Central memory CD8-positive, alpha-beta T cell (primary cell): ENCODE measurements at places on chromosomes 11 and 22.
A peak's percentile ranks its signal among the peaks of the same experiment; 100 is the strongest.

DNA sequence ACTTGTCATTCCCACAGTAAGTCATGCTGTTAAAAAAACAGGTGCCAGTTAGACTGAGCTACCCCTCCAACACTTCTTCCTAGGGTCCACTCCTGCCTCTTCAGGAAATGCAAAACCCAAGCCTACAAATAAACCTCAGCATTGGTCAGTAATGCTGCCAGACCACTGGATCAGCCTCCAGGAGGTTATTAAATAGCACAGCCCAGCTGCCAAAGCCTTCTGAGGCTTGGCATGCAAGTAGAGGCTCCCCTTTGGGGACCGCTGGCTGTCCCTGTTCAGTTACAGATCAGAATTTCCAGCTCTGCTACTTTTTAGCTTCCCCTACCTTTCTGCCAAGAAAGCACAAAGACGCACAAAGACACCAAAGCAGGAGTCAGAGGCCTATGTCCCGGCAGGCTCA, 33.3 kb downstream of the ABTB2 start:
- DNase-seq = no peak

DNA sequence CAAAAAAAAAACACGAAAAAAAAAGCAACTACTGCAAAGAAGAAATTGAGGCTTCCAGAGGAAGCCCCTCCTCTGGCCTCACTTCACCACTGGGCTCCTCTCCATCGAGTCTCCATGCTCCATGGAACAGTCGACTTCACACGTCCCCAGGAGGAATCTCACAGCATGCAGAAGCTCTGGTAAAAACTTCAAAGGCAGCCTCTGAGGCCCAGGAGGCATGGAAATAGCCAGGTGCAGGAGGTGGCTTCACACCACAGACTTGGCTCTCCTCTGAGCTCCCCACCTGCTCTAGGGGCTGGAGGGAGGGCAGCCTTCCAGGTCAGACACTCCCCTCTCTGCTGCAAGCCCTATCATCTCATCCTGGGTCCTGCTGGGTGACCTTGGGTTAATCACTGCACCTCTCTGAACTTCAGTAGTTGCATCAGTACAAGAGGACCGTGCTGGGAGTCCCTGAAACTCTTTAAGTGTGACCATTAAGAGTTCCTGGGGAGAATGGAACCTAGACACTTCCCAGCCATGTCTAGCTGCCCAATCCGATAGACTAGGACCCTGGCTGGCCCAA, 8.2 kb downstream of the PDE2A start:
- DNase-seq = no peak

DNA sequence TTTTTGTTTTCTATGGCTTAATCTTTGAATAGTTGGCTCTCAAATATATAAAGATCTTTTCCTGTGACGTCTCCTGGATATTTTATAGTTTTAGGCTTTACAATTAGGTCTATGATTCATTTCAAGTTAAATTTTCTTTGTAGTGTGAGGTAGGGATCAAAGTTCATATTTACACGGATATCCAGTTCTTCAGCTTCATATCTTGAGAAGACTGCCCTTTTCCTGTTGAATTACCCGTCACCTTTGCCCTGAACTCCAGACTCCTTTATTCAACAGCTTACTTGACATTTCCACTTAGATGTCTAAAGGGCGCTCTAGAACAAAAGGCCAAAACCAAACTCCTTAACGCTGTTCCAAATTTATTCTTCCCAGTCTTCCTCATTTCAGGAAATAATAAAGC, 51.7 kb downstream of the TTC17 start:
- DNase-seq = no peak

GRCh38 chr11:30423886-30424285, 101.0 kb downstream of the ARL14EP start:
- no peak for DNase-seq

GRCh38 chr11:112835591-112836255, 125.5 kb upstream of the NCAM1 start:
- DNase-seq = no peak

DNA sequence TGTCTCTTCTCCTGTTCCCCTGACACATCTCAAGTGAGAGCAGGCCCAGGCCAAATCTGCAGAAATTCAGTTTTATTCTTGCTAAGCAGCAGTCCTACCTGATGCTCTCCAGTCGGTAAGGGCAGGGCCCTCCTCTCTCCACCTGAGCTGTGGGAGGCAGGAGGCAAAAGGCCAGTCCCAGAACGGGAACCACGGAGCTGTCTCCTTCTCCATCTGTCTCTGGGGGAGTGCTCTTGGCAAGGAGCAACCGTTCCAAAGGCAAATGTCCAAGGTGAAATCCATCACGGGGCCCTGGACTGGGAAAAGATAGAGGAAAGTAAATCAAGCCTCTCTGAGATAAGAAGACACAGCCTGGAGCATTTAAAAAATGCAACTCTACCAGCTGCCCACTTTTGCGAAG, 65.2 kb upstream of the CDON start:
- DNase-seq = no peak

DNA sequence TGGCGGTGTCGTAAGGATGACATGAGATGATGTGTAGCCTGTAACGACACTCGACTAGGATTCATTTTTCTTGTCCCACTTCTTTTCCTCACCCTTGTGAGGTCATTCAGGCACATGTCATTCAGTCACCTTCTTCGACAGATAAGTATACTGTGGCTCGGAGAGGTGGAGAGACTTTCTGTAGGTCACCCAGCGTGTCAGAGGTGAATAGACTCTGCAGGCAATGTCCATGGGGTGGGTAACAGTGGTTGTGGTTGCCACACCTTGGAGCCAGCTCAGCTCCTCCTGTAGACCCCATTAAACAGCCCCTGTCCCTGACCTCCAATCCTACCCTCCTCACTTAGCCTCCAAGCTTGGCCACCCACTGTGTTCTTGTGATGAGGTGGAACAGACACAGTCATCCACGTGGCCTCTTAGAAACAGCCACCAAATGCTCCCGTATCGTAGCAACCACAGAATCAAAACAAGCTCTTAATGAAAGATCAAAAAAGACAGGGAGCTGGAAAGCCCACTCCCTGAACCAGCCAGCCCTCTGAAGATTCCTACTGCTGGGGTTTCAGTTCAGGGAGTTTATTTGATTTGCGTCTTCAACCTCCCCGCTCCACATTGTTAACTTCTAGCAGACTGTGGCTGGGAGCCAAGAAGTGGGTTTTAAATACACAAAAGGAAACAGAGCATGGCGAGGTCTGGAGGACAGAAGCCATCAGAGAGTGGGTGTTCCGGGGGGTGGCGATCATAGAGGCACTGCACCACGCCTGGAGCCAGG, 89.0 kb upstream of the GRK3 start:
- no peak for DNase-seq

DNA sequence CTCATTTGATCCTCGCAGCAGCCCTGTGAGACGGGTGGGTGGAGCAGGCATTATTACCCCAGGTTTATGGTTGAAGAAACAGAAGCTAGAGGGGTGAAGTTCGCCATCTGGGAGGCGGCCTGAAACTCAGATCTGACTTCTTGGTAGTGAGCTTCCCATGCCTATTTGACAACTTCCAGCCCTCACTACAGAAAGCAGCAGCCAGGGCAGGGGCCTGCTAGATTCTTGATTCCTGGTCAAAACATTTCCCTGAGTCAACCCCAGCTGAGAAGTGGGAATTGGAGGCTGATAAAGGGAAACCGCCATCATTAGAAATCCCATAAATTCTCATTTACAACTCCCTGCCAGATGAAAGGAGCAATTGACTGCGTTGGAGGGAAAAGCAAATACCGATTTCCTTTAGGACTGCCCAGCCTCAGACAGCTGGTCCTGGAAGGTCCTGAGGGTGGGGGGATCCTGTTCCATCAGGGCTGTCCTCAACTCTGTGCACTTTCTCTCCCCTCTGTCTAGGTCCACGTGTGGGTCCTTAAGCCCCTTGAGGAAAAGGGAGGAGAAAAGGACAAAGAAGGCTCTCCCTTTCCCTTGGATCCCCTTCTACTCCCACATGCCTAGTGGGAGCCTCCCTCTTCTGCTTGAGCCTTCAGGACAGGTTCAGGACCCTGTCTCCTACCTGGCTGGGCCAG, 10.2 kb upstream of the NECTIN1 start:
- DNase-seq = no peak

GRCh38 chr11:64078905-64079304, 43.2 kb downstream of the FLRT1 start:
- no peak for DNase-seq

GRCh38 chr11:32602657-32603415, 19.2 kb downstream of the EIF3M start:
- no peak for DNase-seq

GRCh38 chr11:16280256-16280682, 76.1 kb downstream of the SOX6 start:
- DNase-seq = no peak

DNA sequence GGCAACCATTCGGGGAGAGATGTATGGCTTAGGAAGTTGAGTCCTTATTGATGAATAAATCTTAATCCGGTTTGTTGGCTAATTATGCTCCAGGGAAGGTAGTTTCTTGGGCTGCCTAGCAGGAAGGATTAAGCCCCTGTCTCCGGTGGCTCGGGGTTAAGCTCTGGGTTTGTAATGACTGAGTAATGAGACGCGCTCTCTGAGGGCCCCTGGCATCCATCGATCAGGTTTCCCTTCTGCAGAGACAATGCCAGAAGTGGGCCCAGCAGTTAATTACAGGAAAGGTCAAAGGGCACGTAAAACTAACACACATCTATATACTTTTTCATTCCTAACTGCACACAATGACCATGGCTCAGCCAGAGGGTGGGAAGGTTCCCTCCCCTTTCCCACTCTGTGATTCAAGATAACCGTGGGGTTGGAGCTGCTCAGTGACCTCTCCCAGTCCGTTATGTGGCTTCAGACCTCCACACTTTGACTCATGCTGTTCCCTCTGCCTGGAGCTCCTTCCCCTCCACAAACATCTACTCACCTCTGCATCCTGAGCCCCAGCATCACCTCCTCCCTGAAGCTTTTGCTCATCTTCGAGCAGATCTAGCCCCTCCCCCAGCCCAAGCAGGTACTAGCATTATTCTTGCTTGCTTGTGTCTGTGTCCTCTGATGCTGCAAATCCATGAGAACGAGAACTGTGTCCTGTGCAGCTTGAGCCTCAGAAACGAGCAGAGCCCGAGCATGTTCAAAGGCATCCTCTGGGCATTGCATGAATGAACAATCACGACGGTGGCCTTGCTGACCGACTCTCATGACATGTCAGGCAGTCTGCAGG, 16.6 kb downstream of the SCUBE1 start:
- no peak for DNase-seq

DNA sequence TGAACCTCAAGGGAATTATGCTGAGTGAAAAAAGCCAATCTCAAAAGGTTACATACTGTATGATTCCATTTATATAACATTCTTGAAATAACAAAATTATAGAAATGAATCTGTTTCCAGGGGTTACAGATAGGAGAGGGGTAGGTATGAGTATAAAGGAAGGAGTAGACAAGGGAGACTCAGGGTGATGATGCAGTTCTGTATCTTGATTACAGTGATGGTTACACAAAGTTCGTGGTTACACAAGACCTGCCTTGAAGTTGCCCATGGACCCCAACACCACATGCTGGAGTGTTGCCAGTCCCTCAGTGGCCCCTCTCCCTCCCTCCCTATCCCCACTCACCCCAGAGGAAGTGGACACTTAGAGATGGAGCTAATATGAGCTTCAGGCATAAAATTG, 20.3 kb downstream of the STK33 start:
- DNase-seq = no peak

GRCh38 chr22:40855071-40855978, 1.1 kb downstream of the ST13 start:
- no peak for DNase-seq

GRCh38 chr11:15742626-15743519, 613.5 kb downstream of the SOX6 start:
- DNase-seq = no peak

DNA sequence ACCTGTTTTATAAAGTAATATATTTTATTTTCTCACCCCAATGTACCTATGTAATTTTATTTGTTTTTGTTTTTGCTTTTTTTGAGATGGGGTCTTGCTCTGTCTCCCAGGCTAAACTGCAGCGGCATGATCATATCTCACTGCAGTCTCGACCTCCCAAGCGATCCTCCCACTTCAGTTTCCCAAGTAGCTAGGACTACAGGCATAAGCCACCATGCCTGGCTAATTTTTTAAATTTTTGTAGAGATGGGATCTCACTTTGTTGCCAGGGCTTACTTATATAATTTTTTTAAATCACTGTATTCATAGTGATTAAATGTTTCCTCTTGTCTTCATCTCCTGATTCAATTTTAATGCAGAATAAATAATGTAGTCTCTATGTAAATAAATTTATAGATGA, 13.2 kb upstream of the DNAJB7 start:
- no peak for DNase-seq

GRCh38 chr11:8330404-8330803, 66.7 kb upstream of the LMO1 start:
- DNase-seq = no peak

DNA sequence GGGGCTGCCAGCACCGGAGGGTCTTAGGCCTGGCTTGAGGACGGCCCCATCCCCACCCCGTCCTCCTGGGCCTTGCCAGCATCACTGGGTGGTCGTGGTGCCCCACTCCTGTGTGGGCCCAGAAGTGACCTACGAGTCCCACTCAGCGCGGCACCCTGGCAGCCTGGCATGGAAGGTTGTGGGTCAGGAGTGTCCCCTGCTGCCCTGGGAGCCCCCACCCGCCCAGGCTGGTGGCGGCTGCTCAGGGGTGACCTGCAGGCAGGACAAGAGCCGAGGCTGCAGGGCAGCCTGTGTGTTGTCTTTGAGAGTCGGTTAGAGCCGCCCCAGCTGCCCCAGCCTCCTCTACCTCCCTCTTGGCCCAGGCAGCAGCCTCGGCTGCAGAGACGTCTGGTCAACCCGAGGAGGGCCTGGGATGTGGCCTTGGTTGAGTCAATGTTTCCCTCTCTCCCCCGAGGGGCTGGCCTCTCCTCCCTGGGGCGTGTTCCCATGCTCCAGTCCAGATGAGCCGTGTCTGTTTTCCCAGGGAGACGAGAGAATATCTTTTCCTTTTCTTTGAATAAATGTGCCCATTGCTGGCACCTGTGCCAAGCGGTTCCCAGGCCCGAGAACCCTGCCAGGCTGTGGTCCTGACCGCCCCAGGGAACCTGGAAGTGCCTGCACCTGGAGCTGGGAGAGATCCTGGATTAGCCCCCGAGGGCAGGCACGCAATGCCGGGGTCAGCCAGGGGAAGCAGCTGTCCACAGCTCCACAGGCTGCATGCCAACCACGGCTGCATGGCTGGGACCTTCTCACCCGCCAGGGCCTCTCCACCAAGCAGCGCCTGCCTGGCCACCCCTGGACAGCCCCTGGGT, 35.7 kb upstream of the MUC5AC start:
- peak; percentile 9 for DNase-seq

DNA sequence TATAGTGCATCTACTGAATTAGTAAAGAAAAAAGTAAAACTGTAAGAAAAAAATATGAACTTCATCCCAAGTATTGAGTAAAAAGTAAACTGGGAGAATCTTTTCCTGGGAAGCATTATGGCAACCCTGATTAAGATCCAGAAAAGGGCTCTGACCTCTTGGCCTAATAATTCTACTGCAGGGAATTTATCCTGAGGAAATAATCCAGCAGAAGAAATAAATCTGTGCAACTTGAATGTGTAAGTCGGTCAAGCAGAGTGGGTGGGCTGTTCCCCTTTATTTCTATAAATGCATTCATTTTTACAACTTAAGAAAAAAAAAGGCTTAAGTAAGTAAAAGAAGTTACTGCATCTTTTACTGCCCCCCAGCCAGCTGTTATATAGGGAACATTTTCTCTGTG, 111.2 kb upstream of the PARVA start:
- no peak for DNase-seq

- peak; percentile 58 for DNase-seq
Observed at GRCh38 chr22:22848364-22848866, 39.2 kb upstream of the IGLL5 start.
